ENCODE measurements at places on chromosomes 16 and 17. TPM values are rescaled to one million over a fixed set of nuclear protein-coding genes. Genes with fewer than 3 reads are reported as not detected.

The TCAP gene
- 1.3 TPM for total RNA-seq

The C1QL1 gene
- 4.7 TPM for total RNA-seq

GRCh38 chr17:62937606-62938005 lies 28.4 kb upstream of the TANC2 start:
- H3K27ac ChIP-seq, result no peak overlapping the region
- no peaks in the 10 kb centered on the region for H3K4me1 ChIP-seq
- H3K36me3 ChIP-seq, result no peaks in the 10 kb centered on the region
- no peak overlapping the region for H3K4me3 ChIP-seq
- no peaks in the 10 kb centered on the region for H3K27me3 ChIP-seq
- DNase-seq, result no peak

- H3K27me3 ChIP-seq, result peaks cover 7% of the 10 kb centered on the region
- H3K4me3 ChIP-seq, result no peak overlapping the region
- no peak for DNase-seq
- peaks cover 6% of the 10 kb centered on the region for H3K4me1 ChIP-seq
- H3K27ac ChIP-seq, result no peak overlapping the region
- no peaks in the 10 kb centered on the region for H3K36me3 ChIP-seq
These were observed 4.9 kb upstream of the PHAF1 start for GRCh38 chr16:67104845-67105244.

- H3K27ac ChIP-seq, result no peak overlapping the region
- no peak overlapping the region for H3K4me3 ChIP-seq
- no peaks in the 10 kb centered on the region for H3K36me3 ChIP-seq
These were observed 317.4 kb downstream of the SNX29 start for GRCh38 chr16:12293913-12294312.

DNA sequence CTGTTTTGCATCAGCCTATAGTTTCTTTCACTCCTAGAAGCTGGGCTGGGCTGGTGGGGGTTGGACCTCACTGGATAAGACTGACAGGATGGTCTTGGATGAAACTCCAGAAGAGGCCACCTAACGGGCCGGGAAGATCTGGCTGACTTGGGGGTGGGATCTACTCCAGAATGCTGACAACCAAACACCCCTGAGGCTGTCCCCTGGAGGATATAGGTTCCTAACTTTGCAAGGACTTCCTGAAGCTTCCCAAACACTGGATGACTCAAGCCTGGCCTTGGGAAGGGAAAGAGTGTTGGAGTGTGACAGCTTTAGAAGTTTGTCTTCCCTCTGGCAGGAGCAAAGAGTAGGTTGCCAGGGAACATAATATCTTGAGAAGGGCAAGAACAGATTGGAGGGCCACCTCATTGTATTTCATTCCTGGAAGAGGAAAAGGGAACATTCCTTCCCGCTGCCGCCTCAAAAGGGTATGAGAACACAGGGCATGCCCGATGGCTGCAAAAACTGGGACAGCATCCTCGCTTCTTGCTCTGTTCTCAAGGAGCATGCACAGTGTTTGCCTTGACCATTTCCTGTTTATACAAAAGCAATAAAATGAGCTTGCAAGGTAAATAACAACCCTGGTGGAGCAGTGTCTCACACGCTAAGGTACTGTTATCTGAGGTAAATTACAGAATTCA lies 6.8 kb upstream of the CYB5B start:
- DNase-seq, result no peak
- no peaks in the 10 kb centered on the region for H3K4me1 ChIP-seq
- no peaks in the 10 kb centered on the region for H3K36me3 ChIP-seq

- no peak overlapping the region for H3K4me3 ChIP-seq
- DNase-seq, result no peak
- no peak overlapping the region for H3K27ac ChIP-seq
- H3K4me1 ChIP-seq, result no peaks in the 10 kb centered on the region
- peaks cover 5% of the 10 kb centered on the region for H3K27me3 ChIP-seq
- H3K36me3 ChIP-seq, result no peaks in the 10 kb centered on the region
These were observed 39.4 kb upstream of the RBFOX3 start for GRCh38 chr17:79650283-79650682.

DNA sequence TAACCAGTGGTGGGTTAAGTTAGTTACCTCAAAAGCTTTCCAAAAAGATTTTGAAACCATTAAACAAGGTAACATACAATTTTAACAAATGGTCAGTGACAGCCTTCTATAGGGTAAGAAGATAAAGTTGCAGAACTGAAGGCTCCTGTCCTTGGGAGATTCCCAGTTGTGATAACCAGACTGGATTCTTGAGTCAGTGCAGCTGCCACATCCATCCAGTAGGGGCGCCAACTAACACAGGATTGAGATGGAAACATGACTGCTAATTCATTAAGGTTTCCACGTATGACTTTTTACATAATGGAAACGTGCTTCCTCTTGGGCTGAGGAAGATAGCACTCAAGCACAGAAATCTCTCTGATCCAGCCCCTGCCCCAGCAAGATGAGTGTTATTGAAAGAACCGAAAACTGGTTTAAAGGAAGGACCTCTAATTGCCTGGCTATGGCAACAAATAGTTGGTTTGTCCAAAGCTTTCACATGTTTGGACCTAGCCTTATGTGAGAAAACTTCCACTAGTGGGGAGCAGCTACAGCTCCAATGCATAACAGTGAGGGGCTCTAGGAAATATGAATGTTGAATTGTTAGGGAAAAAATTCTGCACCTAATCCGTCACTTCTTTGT lies 269.8 kb upstream of the MYOCD start:
- no peaks in the 10 kb centered on the region for H3K27me3 ChIP-seq
- no peaks in the 10 kb centered on the region for H3K36me3 ChIP-seq
- H3K27ac ChIP-seq, result no peak overlapping the region
- DNase-seq, result peak; percentile 49
- no peak overlapping the region for H3K4me3 ChIP-seq

DNA sequence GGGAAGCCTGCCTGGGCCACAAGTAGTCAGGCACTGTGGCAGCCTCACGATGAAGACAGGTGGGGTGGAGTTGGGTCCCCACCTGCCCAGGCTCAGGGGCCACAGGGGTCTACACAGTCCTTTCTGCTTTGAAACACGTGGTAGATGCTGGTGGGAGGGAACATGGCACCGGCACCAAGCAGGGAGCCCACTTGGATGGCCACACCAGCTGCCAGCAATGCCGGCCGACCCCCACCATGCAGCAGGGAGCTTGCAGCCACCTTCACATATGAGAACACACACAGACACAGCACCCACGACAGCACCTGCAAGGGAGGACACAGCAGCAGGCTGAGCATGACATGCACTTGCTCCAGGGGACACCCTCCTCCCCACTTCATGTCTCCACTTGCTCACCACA lies 2.4 kb downstream of the SLC52A1 start:
- DNase-seq, result no peak
- H3K4me1 ChIP-seq, result no peaks in the 10 kb centered on the region
- H3K4me3 ChIP-seq, result no peak overlapping the region
- H3K27me3 ChIP-seq, result peaks cover 58% of the 10 kb centered on the region

DNA sequence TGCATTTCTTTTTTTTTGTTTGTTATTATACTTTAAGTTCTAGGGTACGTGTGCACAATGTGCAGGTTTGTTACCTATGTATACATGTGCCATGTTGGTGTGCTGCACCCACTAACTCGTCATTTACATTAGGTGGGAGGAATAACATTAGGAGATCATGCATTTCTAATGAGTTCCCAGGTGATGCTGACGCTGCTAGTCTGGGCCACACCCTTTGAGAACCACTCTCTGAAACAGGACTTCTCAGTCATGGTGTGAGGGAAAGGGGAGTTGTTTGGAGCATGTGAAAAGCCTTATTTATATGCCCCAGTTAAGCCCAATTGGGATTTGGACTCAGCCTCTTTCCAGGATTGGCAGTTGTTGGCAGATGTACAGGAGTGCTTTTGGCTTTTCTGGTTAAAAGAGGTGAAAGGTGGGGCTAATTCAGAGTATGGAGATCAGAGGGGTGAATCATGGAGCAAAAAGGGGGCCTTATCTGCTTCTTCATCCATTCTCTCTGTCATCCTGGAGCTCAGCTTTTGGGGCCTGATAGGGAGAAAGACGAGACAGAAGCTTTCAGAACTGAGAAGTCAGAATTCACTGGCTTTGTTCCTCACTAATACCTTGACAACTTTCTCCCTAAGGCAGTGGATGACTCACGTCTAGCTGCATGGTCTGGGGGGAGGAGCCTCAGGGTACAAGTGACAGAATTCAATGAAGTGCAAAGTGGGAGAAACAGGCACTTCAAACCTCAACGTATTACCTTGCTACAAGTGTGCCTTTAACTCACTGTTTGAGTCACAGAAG lies 180.0 kb upstream of the CACNG3 start:
- H3K4me3 ChIP-seq, result no peak overlapping the region
- H3K4me1 ChIP-seq, result peaks cover 6% of the 10 kb centered on the region
- H3K27ac ChIP-seq, result no peak overlapping the region
- DNase-seq, result peak; percentile 13
- no peaks in the 10 kb centered on the region for H3K36me3 ChIP-seq

DNA sequence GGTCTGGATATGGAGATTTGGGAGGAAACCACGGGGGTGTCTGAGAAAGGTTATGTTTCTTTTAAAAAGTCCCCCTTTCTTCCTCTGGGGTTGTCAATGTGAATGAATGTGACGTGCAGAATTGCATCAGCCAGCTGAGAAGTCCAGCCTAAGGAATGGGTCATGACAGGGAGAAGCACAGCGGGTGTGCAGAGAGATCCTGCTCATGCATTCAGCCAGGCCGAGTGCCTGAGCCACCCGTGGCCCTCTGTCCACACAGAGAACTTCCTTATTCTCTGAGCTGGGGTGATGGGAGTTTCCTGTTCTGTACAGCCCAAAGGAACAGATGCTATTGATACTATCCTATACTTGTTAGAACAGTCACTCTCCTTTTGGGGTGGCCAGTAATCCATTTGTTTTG lies 117.9 kb downstream of the CPPED1 start:
- no peak for DNase-seq
- H3K27me3 ChIP-seq, result no peaks in the 10 kb centered on the region
- H3K4me1 ChIP-seq, result no peaks in the 10 kb centered on the region
- H3K4me3 ChIP-seq, result no peak overlapping the region
- H3K27ac ChIP-seq, result no peak overlapping the region

DNA sequence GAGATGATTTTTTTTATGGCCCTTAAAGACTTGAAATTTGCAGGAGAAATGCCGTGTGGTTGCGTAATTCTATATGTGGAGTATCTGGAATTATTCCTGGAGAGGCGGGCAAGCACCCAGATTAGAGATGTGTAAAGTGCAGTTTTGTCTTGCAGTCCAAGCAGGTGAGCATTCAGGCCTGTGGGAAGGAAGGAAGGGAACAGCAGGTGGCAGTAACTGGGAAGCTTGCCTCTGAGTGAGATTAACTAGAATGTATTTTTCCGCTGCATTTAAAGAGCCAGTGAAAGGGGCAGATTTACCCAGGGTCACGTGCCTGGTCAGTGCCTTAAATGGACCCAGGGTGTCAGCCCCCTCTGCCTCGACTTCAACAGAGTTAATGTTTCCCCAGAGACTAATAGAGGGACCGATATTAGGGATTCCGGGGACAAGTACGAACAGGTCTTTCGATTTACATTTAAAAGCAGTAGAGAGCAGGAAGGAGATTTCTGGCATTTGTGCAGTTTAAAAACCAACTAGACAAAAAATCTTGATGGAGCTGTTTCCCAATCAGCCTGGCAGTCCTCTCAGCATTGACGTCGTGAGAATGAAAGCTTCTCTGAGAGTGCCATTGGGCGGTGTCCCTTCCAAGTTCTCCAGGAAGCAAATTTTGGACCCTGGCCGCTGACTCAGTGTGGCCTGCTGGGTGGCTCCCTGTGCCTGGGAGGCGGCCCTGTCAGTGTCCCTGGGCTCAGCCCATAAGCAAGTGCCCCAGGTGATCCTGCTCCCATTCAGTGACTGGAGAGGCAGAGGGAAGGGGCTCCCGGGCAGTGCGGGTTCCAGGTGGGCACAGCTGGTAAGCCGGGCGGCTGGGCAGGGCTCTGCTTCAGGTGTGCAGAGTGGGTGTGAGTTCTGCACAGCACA lies 38.2 kb downstream of the KSR1 start:
- no peak overlapping the region for H3K4me3 ChIP-seq
- no peaks in the 10 kb centered on the region for H3K36me3 ChIP-seq
- H3K27me3 ChIP-seq, result no peaks in the 10 kb centered on the region
- peaks cover 69% of the 10 kb centered on the region for H3K4me1 ChIP-seq
- no peak overlapping the region for H3K27ac ChIP-seq
- DNase-seq, result peak; percentile 69

All from neural progenitor cell (in vitro differentiated cells).